Metanephros (tissue), 2 donors: ENCODE measurements at places on chromosomes 4 and X. TPM values are rescaled to one million over a fixed set of nuclear protein-coding genes. Genes with fewer than 3 reads are reported as not detected.

Gene FAAH2
- total RNA-seq, result 10.5 TPM

Gene ZAR1
- total RNA-seq, result not detected

Gene PCDH7
- 42.0 TPM for total RNA-seq

Gene FAT1
- 410 TPM for total RNA-seq

Gene MBTPS2
- 16.9 TPM for total RNA-seq

Gene ABCG2
- 11.2 TPM for total RNA-seq

Gene SOX3
- total RNA-seq, result not detected

Gene MAP7D3
- 6.2 TPM for total RNA-seq

Gene NHSL2
- 9.3 TPM for total RNA-seq

Gene FRG2
- not detected for total RNA-seq

Gene NXF2B
- 0.12 TPM for total RNA-seq

Gene SHROOM2
- 20.1 TPM for total RNA-seq

Gene HEPH
- 53.5 TPM for total RNA-seq

Gene ACE2
- total RNA-seq, result 16.9 TPM

Gene DUX4
- total RNA-seq, result not detected

Gene FHIP1A
- total RNA-seq, result 21.0 TPM
